Transverse colon (tissue), 4 donors: ENCODE measurements at places on chromosomes 5 and 9. TPM values are rescaled to one million over a fixed set of nuclear protein-coding genes. Genes with fewer than 3 reads are reported as not detected.

DNA sequence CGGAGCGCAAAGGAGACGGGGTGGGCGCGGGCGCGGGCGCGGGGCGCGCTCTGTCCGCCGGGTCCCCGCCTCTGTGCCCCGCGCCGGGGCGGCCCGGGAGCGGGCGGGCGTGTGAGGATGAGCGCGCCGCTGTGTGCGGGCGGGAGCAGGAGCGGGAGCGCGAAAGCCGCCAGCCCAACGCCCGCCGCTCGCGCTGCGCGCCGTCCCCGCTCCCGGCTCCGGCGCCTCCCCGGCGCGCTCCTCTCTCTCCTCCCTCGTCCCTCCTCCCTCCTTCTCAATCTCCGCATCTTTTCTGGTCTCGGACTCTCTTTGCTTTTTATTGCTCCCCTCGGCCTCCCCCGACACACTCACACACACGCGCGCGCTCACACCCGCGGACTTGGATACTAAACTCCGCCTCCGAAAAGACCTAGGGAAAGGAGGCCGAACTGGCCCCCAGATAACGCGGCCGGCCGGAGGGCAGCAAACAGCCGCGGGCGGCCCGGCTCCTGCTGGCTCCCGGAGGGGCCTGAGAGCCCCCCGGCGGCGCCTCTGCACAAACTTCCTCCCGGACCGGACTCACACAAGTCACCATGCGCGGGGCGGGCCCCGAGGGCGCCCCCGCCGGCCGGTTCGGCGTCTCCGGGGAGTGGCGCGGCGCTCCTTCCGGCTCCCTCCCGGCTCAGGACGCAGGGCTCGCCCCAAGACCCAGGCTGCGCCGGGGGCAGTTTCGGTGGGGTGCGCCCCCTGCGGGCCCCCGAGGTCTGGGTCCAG, at the start of gene FIBCD1:
Gene FIBCD1 (minus strand): TSS at position 596 of the 753 bp plus-strand sequence. CDS start 640 bp downstream, outside the sequence.
- no peak within 1 kb of the TSS for H3K27ac ChIP-seq

- no peaks in the 10 kb centered on the region for H3K4me1 ChIP-seq
- DNase-seq, result no peak
- H3K36me3 ChIP-seq, result no peaks in the 10 kb centered on the region
These were observed 218.9 kb downstream of the TMEM161B start for GRCh38 chr5:88049737-88050136.

DNA sequence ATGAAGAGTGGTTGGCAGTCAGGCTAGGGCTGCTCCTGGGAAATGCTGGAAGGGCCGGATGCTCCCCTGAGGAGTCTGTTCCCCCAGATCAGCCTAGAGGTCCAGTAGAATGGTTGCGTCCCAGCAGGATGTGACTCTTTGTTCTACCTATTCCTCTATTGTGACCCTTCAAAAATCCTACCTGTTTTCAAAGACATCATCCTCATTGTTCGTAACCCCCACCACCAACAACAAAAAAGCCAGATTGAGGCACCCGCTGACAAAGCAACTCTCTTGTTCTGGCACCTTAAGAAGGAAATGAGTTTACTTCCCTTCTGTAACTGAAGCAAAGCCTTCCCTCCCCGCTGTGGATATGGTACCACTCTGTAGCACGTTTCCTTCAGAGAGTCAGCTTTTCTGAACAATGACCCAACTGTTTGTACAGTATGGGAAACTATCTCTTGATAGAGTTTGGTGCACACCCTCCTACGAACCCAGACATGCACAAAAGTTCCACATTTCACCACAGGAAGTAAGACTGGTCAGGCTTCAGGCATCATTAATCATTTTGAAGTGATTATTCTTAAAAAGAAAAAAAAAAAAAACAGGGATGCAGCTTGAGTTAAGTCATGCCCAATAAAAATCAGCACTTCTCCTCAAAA, 207.2 kb downstream of the ENC1 start:
- DNase-seq, result no peak
- H3K27me3 ChIP-seq, result no peaks in the 10 kb centered on the region
- H3K36me3 ChIP-seq, result no peaks in the 10 kb centered on the region
- H3K4me1 ChIP-seq, result no peaks in the 10 kb centered on the region
- H3K27ac ChIP-seq, result no peak overlapping the region

Gene RMRP
- 7,222 TPM for total RNA-seq

DNA sequence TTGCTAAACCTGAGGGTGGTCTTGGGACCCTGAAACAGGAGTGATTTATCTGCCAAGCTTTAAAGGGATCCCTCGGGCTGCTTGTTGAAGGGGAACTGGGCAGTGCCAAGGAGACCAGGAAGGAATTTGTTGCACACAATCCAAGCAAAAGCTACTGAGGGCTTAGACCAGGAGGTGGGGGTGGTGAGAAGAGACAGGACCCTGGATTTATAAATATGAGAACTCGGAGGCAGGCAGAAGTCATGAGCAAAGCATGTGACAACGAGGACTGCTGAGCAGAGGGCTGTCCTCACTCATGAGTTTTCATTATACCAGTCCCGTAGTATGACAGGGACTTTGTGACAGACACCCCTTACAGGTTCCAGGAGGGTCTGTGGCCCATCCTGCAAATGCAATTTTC, 237.3 kb downstream of the DRD1 start:
- H3K4me3 ChIP-seq, result no peak overlapping the region
- no peaks in the 10 kb centered on the region for H3K4me1 ChIP-seq
- no peaks in the 10 kb centered on the region for H3K36me3 ChIP-seq
- H3K27me3 ChIP-seq, result no peaks in the 10 kb centered on the region
- H3K27ac ChIP-seq, result no peak overlapping the region

DNA sequence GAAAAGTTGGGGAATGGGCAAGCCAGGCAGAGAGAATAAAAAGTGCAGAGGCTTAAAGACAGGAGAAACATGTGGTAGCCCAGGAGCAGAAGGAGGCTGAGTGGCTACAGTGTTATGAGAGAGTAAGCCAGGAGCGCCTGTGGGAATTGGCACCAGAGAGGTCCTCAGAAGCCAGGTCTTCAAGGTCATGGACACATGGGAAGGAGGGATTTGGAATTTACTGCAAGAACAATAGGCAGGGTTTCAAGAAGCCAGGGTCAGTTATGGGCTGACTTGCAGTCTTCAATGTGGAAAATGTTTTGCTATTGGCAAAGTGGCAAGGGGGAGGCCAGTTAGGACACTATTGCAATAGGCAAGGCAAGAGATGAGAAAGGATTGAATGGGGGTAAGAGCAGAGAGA, 29.3 kb downstream of the ERAP1 start:
- no peak overlapping the region for H3K4me3 ChIP-seq
- DNase-seq, result no peak
- peaks cover 4% of the 10 kb centered on the region for H3K4me1 ChIP-seq

Gene TAF11L5
- total RNA-seq, result not detected

GRCh38 chr5:134451936-134452505, 40.3 kb upstream of the CDKN2AIPNL start:
- no peaks in the 10 kb centered on the region for H3K27me3 ChIP-seq
- no peak overlapping the region for H3K27ac ChIP-seq
- H3K4me1 ChIP-seq, result peaks cover 8% of the 10 kb centered on the region
- H3K4me3 ChIP-seq, result no peak overlapping the region
- H3K36me3 ChIP-seq, result no peaks in the 10 kb centered on the region

Gene IL13
- not detected for total RNA-seq

Gene SPATA9
- total RNA-seq, result 0.82 TPM

GRCh38 chr5:108141676-108142075, 240.2 kb downstream of the FBXL17 start:
- H3K36me3 ChIP-seq, result no peaks in the 10 kb centered on the region
- DNase-seq, result no peak
- no peak overlapping the region for H3K4me3 ChIP-seq
- no peaks in the 10 kb centered on the region for H3K27me3 ChIP-seq
- no peaks in the 10 kb centered on the region for H3K4me1 ChIP-seq
- H3K27ac ChIP-seq, result no peak overlapping the region

Gene GARNL3
- 19.5 TPM for total RNA-seq

GRCh38 chr5:170892196-170892595, 30.4 kb downstream of the RANBP17 start:
- no peak overlapping the region for H3K27ac ChIP-seq
- H3K4me3 ChIP-seq, result no peak overlapping the region
- H3K36me3 ChIP-seq, result no peaks in the 10 kb centered on the region
- DNase-seq, result no peak
- no peaks in the 10 kb centered on the region for H3K27me3 ChIP-seq

Gene PCDHA13
- total RNA-seq, result 0.32 TPM

DNA sequence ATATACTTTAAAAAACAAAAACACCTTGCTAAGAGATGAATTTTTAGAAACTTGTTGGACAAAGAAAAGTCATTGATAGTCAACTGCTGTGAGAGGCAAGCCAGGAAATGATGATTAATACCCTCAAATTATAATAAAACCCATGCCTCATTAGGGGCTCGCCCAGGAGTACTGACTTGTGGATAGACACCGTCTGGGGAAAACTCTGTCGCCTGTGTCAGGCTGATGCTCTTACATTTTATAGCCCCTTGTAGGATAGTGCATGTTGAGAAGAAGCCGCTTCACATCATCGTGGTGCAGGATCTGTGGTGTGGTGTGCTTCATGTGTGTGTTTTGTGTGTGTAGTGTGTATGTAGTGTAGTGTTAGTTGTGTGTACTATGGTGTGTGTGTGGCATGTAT, 39.1 kb downstream of the SYK start:
- no peak overlapping the region for H3K27ac ChIP-seq
- no peaks in the 10 kb centered on the region for H3K36me3 ChIP-seq
- no peaks in the 10 kb centered on the region for H3K4me1 ChIP-seq
- H3K27me3 ChIP-seq, result no peaks in the 10 kb centered on the region
- H3K4me3 ChIP-seq, result no peak overlapping the region

GRCh38 chr5:90871391-90871991, 312.9 kb downstream of the ADGRV1 start:
- H3K4me1 ChIP-seq, result no peaks in the 10 kb centered on the region
- no peak for DNase-seq
- H3K27ac ChIP-seq, result no peak overlapping the region
- no peaks in the 10 kb centered on the region for H3K36me3 ChIP-seq

- no peaks in the 10 kb centered on the region for H3K36me3 ChIP-seq
- H3K4me1 ChIP-seq, result no peaks in the 10 kb centered on the region
- no peak overlapping the region for H3K27ac ChIP-seq
- H3K27me3 ChIP-seq, result no peaks in the 10 kb centered on the region
- no peak overlapping the region for H3K4me3 ChIP-seq
These were observed 764 bp downstream of the PCDHA11 start for GRCh38 chr5:140869555-140869886.

DNA sequence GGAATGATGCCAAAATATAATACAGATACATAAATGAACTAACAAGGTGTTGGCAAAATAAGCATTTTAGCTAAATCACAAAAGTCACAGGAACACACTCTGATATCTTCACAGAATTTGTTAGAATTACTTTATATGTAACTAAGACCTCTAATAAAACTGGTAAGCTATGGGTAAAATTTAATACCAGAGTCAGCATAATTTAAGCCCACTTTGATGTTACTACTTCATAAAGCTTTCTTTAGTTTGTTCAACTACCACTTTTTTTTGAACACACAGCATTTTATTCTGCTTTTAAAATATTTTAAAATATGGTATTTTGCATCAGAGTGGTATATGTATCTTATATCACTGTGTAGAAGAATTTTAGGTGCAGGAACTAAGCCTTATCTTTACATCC, 19.9 kb downstream of the PAIP1 start:
- H3K27ac ChIP-seq, result no peak overlapping the region
- H3K4me3 ChIP-seq, result no peak overlapping the region
- DNase-seq, result no peak

Gene MYMK
- total RNA-seq, result not detected

DNA sequence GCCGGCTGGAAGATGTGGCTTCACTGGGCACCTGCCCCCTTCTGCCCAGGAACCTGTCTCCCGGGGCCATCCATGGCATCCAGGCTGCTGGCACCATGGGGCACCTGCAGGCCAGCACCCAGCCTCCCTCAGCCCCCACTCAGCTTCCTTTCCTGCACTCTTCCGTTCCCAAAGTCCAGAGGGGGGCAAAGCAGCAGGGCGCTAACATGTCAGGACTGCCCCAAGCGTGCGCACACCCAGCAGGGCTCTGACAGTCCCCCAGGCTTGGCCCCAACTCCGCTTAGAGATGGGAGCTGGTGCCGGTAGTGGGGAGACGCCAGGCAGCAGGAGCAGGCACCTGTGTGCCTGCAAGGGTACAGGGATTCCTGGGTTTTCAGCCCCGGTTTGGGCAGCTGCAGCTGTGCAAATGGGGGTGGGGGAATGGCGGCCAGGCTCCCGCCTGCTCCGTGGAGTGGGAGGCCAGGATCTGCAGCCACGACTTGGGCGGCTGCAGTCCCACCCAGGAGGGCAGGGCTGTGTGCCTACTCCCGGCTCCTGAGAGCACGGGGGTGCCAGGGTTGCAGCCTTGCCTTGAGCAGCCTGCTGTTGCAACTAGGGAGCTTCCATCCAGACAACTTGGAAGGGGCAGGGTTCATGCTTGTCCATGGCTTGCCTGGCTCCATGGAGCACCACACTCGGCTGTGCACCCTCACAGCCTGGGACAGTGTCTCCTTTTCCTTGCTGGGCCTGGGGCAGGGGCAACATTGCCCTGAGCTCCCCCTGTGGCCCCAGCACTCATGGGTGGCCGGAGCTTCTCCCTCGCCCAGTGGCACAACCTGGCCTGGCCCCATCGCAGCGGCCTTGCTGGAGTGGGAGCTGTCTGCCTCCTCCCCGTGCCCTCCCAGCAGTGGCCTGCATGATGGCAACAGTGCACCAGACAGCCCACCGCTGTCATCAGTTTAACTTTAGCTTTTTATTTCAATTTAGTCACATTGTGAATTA, 561.1 kb downstream of the MTRR start:
- H3K4me3 ChIP-seq, result no peak overlapping the region
- H3K36me3 ChIP-seq, result no peaks in the 10 kb centered on the region
- no peaks in the 10 kb centered on the region for H3K27me3 ChIP-seq
- no peak overlapping the region for H3K27ac ChIP-seq
- no peaks in the 10 kb centered on the region for H3K4me1 ChIP-seq
- DNase-seq, result no peak

Gene STK32A
- not detected for total RNA-seq

Gene ACOT12
- not detected for total RNA-seq

- H3K4me1 ChIP-seq, result no peaks in the 10 kb centered on the region
- H3K4me3 ChIP-seq, result no peak overlapping the region
- no peak overlapping the region for H3K27ac ChIP-seq
- H3K27me3 ChIP-seq, result no peaks in the 10 kb centered on the region
These were observed 47.4 kb upstream of the BARX1 start for GRCh38 chr9:94002316-94003140.

GRCh38 chr5:95958310-95959014, 3.2 kb downstream of the ELL2 start:
- H3K4me1 ChIP-seq, result peaks cover 41% of the 10 kb centered on the region
- H3K27me3 ChIP-seq, result no peaks in the 10 kb centered on the region
- DNase-seq, result peak; percentile 27
- no peak overlapping the region for H3K27ac ChIP-seq
- no peaks in the 10 kb centered on the region for H3K36me3 ChIP-seq
